Cardiac muscle cell (in vitro differentiated cells and primary cell): ENCODE measurements at places on chromosomes 16 and 17.

DNA sequence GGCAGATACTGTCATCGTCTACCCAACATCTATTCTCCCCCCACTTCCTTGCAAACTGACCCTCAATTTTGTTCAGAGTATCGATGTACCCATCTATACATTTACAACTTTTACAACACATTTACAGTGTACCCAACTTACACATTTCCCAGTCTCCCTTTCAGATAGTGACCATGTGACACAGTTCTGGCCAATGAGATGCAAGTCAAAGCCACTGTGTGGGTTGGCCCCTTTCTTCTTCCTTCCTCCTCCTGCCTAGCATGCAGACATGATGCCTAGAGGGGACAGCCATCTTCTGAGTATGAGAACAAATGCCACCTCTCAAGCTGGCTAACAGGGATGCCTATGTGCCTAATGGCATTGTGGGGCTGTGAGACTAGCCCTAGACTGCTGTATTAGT is 11.3 kb upstream of the NFAT5 start:
- no peak for DNase-seq

GRCh38 chr17:81682565-81683207 is 911 bp downstream of the ARL16 start:
- no peak for DNase-seq

DNA sequence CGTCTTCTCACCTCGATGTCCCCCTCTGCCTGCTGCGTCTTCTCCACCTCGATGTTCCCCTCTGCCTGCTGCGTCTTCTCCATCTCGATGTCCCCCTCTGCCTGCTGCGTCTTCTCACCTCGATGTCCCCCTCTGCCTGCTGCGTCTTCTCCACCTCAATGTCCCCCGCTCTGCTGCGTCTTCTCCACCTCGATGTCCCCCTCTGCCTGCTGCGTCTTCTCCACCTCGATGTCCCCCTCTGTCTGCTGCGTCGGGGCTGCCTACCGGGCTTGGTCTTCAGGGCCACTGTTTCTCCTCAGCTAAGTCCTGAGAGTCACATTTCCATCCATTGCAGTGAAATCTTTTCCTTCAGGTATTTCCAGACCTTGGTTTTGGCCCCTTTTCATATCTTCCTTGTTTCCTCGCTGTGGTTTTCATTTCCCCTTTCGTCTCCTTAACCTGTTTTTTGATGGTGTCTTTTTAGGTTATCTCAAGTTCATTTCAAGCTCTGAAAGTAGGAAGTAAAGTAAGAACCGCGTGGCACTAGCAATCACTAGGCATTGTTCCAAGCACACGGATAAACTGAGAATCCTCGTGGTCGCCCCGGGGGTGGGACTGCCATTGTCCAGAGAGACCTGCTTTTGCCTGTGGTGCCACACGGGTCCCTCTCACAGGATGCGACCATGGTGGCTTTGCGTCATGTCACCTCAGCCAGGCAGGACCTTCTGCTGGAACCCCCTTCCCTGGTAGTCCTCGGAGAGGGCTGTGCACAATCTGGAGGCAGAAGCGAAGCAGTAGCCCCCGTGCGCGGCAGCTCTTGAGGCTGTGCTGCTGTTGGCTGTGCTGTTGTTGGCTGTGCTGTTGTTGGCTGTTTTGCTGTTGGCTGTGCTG is 9.5 kb upstream of the ZNF750 start:
- no peak for DNase-seq

- no peak for DNase-seq
These were observed 22.3 kb downstream of the RTN4RL1 start for GRCh38 chr17:2002767-2003329.

DNA sequence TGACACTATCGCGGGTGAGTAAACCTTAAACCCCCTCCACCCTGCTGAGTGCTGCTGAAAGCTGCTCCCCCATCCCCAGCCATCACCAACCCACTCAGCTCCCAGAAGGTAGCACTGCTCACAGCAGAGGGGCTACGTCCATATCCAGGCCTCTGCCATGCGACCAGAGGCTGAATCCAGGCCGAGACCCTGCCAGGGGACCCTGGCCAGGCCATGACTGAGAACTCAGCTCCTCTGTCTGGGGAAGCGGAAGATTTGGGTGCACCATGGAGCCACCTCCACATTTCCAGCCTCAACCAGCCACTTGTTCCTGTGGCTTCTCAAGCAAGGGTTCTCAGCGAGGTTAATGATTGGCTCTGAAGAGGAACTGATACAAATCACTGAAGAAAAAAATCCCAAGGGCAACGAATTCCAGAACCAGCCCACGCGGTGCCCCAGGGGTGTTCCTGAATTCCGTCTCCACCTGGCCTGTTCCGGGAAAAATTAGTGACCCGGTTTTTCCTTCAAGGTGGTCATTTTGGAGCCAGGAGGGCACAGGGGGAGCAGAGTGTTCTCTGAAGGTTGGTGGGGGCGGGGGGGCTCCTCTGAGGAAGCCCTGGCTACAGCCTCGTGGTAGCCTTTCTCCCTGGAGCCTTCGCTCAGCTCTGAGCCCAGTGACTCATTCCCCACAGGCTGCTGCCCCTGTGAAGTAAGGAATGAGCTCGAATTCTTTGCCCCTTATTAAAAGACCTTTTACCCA is 9.3 kb upstream of the SLC16A5 start:
- no peak for DNase-seq

DNA sequence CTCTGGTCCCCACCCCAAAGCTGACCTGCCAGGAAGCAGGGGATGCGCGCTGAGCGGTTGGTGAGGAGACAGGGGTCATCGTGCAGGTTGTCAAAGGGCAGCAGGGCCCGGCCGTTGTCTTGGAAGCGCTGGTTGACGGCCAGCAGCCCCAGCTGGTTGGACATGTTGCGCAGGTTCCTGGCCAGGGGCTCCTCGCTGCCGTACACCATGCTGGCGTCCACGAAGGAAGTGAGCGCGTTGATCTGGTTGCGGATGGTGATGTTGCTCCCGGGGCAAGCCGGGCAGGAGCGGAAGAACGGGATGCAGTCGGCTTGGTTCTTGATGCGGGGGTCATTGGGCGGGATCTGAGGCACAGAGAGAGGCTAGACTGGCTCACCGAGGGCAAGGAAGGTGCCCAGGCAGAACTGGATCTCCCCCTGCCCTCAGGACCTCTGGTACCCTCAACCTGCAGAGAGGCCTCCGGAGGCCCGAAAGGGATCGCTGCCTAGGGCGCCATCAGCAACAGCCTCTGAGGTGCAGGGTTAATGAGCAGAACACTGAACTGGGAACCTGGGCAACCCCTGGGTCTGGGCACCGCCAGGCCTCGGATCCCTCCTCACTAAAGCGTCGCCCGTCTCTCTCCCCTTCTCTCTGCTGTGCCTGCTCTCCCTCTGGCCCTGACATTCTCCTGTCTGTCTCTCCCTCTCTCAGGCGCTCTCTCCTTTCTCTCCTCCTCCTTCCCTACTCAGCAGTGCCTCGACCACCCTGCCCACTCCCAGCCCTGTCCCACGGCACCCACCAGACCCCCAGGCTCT is 2.7 kb downstream of the MPO start:
- DNase-seq, result no peak

DNA sequence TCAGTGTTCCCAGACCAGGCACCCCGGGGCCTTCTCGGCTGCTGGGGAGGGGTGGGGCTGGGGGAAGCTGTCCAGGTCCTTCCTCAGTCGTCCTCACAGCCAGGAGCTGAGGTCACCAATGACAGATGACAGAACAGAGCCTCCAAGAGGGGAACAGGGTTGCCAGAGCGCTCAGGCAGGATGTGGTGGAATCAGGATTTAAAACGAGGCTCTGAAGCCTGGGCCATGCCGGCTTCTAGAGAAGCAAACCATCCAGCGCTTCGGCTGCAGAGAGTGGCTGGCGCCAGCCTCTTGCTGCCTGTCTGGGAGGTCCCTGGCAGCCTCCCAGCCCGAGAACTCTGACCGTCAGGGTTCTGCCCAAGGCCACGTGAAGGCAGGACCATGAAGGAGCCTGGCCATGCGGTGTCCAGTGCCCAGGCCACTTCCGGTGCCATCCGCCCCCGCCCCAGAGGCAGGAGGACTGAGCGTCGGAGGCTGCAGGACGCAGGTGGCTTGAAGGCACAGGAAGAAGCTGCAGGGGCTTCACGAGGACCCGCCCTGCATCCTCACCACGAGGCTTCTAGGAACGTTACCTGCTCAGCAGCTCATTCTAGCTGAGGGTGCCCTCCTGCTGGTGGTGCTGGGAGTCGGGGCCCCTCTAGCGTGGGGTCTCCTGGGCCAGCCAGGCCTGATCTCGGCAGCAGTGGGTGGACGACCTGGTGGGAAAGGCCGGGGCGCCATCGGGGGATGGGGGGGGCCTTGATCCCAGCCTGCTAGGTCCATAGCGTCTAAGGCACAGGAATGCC is 78.5 kb downstream of the KLHDC4 start:
- DNase-seq, result no peak
